ENCODE measurements at places on chromosomes 5 and 9.

DNA sequence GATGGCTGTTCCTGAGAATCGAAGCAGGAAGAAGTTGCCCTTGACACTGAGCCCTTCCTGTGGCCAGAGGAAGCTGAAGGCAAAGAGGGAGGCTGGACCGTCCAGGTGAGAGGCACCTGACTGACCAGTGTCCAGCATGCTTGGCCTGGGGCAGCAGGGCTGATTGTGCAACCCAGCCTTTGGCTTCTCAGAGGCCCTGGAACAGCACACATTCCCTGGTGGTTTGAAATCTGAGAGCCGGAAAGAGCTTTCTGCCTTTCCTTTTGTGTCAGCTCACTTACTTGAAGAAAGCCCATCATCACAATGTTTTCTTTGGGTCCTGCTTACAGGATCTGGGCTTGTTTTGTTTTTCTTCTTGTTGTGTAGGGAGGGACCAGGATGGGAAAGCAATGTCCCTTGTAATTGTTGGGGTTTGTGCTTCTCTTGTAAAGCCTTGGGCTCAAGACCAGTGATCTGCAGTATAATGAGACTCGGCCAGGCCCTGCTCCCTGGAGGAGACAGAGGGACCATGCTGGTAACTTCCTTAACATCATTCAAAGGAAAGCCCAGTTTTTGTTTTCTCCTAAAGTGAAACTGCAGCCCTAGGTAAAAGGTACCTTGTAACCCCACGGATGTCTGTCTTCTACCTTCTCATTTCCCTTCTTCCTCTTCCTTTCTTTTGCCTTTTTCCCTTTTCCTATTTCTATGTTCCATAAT is 213.7 kb downstream of the NXNL2 start:
- no peak for DNase-seq

DNA sequence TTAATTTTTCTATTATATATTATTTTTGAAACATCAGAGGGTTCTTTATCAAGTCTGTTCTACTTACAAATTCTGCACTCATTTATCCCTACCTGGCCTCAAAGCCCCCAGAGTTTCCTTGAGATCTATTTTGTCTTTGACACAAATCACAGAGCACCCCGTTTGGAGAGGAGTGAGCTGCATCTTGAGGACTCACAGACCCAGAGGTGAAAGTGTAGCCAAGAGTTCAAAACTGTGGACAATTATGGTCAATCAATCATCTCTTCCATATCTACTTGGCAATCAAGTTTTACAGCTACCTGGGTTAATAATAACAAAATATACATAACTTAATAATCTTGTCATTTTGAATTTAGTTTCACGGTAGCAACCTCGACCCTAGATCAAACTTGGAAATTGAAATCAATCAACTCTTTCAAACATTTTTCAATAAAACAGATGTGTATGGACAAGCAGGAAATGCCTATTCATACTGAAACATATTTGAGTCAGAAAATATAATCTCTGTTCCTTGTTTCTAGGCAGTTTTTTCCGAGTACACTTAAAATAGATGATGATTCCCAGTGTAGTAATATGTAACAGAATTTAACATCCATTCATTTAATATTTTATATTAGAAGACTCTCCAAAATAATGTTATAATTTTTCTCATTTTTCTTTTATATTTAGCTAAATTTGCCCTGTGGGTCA is 13.7 kb upstream of the SYK start:
- DNase-seq: no peak

DNA sequence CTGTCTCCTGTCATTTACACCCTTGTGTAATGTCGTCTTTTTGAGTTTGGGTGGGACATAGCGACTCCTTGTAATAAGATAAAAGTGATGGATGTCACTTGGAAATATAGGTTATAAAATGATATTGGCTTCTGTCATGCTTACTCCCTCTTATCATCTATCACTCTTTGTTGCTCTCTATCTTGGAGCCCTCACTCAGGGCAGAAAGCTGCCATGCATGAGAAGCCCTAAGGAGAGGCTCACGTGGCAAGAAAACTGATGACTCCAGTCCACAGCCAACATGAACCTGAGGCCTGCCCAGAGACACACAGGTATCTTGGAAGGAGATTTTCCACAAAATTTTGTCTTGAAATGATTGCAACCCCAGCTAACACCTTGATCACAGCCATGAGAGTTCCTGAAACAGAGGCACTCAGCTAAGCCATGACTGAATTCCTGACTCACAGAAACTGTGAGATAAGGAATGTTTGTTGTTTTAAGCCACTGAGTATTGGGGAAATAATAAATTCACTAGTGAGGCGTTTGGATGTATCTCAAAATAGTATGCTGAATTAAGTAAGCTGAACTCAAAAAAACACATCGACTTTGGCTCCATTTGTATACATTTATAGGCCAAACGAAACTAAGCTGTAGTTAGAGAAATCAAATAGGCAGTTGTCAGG is 216.7 kb downstream of the CDH18 start:
- no peak for DNase-seq

- DNase-seq: no peak
These were observed 104.7 kb upstream of the ELL2 start for GRCh38 chr5:96066386-96066719.

DNA sequence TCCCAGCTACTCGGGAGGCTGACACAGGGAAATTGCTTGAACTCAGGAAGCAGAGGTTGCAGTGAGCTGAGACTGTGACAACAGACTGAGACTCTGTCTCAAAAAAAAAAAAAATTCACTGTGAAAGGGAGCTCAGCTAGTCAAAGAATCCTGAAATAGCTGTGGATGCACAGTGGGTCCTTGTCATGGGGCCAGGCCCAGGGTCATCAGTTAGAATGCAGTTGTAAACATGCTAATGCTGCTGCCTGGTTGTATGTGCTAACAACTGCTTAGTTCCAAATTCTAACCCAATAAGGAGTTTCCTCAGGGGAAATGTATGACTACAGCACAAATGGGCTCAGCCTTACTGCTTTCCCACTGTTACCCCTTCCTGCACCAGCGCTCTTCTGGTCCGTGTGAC is 84.0 kb downstream of the PALM2AKAP2 start:
- no peak for DNase-seq

GRCh38 chr9:113854310-113854709 is 21.8 kb upstream of the ZNF618 start:
- no peak for DNase-seq

GRCh38 chr5:139690064-139690802 is 42.1 kb downstream of the CXXC5 start:
- no peak for DNase-seq

DNA sequence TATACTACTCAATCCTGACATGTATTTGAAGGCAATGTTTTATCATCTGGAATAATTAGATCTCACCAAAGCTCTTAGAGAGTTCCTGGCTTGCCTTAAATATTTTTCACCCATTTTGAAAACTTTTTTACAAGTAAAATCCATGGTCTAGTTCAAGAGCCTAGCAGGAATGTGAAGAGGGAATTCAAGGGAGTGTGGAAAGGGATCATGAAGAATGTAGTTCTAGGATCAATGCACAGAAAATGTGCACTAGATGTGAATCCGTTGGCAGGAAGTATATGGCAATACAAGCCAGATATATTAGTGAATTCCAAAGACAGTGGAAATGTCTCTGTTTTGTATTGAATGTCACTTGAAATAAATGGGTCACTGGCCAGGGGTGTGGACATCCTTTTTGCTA is 167.9 kb upstream of the MOCS2 start:
- DNase-seq: no peak

DNA sequence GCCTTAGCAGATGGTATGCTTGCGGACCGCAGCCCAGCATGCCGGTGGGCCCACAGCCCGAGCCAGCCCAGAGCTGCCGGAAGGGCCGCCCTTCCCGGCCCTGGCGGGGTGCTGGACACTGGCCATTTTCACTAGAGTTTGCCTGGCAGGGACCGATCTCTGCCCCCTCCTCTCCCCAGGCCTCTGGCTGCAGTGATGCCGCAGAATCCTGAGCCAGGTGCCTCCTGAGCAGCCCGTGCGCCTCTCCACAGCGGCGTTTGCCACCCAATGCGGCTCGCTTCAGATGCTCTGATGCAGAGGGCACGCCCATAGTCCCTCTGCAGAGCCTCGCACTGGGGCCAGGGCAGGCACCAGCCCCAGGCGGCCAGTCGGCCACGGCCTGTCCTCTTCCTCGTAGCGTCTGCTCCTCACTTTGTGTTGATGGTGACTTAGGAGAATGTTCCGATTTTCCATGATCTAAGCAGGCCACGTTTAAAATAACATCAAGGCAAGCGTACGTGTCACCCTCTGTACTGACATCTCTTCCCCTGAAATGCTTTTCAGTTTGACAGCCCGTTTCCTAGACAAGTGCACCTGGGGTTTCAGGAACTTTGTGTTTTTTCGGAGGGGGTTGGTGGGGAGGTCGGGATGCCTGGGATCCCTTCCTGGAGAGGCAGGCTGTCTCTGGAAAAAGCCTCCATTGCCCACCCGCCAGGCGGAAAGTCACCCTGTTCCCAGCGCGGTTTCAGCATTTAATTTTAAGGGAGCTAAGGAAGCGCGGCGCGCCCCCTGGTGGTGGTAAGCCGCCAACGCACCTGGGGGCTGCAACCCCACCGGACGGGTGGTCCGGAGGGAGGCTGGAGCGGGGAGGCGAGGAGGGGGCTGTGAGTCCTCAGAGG is 29.8 kb upstream of the HMCN2 start:
- DNase-seq: peak; percentile 39

GRCh38 chr5:168848569-168848968 is 269.4 kb upstream of the PANK3 start:
- DNase-seq: no peak

GRCh38 chr9:2427120-2427891 is 194.3 kb upstream of the VLDLR start:
- no peak for DNase-seq

- no peak for DNase-seq
These were observed 19.4 kb downstream of the S1PR3 start for GRCh38 chr9:89010526-89011111.

GRCh38 chr5:342501-343460 is 21.3 kb downstream of the AHRR start:
- DNase-seq: no peak

DNA sequence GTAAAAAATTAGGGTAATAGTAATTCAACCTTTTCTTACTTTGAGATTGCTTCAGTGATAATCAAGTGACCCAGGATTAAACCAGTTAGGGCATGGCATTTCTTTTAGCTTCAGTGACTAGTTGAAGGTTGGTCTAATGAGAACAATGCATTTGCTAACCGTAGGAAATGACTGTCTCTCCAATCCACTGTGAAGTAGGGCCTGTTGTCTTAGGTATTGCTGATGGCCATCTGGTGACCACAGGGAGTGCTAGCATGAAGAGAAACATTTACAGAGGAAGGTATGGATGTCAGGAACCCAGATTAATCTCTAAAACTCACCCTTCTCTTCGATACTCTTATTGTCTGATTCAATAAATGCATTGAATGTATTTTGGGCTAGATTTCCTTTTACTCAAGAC is 535.9 kb upstream of the SEMA6A start:
- DNase-seq: no peak

GRCh38 chr9:18461496-18461895 is 12.5 kb upstream of the ADAMTSL1 start:
- no peak for DNase-seq

DNA sequence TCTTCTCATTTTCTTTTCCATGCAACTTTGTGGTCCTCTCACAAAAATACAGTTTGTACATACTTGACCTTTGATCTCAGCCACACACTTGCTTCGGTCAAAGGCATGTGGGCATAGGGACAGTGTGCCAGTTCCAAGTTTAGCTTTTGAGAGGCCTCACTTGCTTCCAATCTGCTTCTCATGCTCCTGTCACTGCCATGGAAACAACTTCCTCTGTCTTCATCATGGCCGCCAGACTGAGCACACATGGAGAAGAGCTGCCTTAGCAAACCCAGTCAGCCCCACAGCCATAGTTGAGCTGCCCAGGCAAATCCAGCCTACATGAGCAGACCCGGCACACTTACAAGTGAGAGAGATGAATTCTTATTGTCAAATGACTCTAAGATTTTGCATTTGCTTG is 138.2 kb upstream of the TUSC1 start:
- no peak for DNase-seq

DNA sequence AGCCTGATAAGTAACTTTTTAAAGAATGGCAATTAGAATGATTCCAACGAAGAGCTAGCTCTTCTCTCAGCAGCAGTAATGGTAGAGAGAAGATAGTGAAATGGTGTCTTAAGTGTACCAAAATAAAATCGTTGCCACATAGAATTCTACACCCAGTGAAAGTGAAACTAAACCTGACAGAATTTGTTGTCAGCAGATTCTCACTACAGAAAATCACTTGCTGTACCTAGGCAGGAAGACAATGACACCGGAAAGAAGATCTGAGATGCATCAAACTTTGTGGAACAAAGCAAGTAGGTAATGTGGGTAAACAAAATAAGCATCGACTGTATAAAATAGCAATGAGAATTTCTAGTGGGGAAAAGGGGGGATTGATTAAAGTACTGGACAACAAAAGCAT is 20.7 kb upstream of the EBF1 start:
- no peak for DNase-seq

GRCh38 chr5:132865668-132866341 is 464 bp downstream of the GDF9 start:
- DNase-seq: no peak
